CD4-positive, alpha-beta T cell treated with Interleukin-2 at 100 ng/mL for 4 hours (primary cell): ENCODE measurements at places on chromosomes 2 and 18.
A peak's percentile ranks its signal among the peaks of the same experiment; 100 is the strongest.

- no peak for DNase-seq
These were observed 79.3 kb downstream of the ADCYAP1 start for GRCh38 chr18:984004-984403.

DNA sequence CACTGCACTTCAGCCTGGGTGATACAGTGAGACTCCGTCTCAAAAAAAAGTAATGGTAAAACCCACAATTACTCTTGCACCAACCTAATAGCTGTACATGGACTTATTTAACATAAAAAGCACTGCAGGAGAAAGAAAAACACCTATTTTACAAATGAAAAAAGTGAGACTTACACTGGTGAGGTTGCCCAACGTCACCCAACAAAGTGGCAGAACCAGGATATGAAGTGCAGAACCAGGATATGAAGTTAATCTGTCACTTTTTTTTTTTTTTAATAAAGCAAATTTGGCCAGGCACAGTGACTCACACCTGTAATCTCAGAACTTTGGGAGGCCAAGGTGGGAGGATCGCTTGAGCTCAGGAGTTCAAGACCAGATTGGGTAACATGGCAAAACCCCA is 13.5 kb upstream of the STK17B start:
- no peak for DNase-seq

DNA sequence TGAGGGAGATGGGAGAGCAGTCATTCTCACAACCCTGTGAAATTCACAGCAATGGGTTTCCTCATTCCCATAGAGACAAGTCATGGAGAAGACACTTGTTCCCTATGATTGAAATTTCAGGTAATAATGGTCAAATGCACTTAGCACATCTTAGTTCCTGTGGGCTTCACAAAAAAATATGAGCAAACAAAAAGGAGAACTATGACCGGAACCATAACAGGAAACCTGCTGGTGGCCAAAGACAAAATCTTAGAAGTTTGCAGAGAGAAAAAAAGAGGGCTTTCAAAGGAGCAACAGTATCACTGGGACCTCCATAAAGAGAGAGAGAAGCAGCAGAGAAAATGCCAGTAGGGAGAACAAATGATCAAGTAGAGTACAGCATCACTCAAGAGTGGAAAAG is 138.9 kb upstream of the APCDD1 start:
- no peak for DNase-seq

- DNase-seq: no peak
These were observed 312.8 kb upstream of the PKDCC start for GRCh38 chr2:41735006-41735405.

DNA sequence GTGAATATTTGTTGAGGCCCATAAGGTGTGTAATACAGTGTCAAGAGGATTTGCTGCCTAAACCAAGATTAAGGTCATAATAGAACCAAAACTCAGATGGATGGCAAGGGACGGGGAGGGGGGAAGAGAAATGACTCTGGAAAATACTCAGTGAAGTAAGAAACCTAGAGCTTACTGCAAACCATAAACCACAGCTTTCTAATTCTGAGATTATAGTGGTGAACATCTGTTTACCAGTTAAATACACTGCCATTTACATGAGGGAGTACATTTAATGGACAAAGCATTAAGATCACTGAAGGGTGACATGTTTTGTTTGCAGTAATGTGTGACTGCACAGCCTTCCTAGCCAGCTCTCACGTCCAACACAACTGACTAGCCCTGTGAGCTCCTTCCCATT is 19.8 kb downstream of the EVX2 start:
- DNase-seq: no peak

DNA sequence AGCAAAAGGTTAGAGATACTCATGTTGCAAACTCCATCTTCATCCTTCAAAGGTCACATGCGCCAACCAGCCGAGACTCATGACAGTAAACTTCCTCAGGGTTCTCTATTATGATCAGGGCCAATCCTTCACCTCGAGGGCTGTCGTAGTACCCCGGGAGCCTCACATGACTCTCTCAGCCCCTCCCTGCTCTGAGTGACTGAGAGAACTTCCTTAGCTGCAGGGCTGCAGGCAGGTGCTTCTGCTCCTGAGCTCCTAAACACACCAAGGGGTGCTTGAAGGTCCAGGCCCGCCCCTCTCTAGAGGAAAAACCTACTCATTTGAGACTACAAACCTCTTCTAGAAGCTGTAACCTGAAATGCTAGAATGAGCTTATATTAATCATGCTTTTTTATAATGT is 48.2 kb downstream of the LONRF2 start:
- DNase-seq: no peak

DNA sequence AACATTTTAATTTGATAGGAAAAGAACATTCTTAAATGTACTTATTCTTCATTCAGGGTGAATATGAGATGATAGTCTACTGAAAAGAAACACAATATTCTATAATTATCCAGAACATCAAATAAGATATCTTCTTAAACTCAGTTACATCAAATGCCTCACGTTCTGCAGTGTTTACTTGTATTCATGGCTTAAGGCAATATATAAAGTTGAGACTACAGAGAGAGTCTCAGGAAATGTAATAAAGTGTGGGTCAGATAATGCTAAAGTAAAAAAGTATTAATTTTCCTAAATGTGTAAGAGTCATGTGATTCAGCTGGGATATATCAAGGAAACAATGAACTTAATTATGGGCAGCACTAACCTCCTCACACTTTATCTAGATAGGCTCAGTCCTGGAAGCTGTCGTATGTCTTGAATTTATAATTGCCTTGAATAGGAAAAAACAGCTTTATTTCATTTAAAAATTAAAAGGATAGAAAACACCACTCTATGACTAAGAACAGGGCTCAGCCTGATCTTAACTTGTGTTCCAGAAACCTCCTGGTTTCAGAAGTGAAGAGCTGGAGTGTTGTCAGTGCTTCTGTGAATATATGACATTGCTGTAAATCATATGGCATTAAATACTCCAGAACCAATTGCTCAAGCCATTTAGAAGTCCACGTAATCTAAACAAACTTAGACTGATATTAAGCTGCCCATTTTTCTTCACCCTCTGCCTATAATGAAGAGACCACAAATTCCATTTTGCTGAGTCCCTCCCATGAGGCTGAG is 240.2 kb downstream of the FSIP2 start:
- DNase-seq: no peak

GRCh38 chr2:109499566-109499965 is 114.2 kb downstream of the SEPTIN10 start:
- DNase-seq: no peak

DNA sequence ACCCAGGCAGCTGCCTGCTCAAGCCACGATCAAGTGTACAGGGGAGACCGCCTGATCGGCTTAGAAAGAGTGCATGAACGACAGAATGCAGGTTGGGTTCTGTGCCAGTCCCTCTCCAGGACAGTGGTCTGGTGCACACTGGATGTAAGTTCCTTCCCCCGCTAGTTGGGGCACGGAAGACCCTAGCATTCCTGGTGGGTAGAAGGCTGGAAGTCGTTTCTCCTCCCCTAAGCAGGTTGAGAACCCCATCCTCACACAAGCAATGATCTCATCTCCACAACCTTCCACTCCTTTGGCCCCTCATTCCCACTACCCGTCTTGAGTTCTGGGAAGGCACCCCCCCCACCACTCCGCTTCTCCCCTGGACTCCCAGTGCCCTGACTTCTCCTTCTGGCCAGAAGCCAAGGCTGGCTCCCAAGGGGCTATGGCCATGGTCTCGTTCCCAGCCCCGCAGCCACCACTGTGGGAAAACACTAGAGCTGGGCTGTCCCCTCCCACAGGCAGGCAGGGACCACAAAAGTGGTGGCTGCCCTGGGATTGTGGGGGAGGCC is 1.4 kb upstream of the ANKRD39 start:
- DNase-seq: no peak

- no peak for DNase-seq
These were observed 2.6 kb upstream of the HNRNPLL start for GRCh38 chr2:38605298-38605830.

- no peak for DNase-seq
These were observed 420.8 kb upstream of the SPHKAP start for GRCh38 chr2:228602288-228602687.

GRCh38 chr18:78666666-78667335 is 312.8 kb upstream of the SALL3 start:
- no peak for DNase-seq

- no peak for DNase-seq
These were observed 15.6 kb upstream of the ASAP2 start for GRCh38 chr2:9191041-9191481.

DNA sequence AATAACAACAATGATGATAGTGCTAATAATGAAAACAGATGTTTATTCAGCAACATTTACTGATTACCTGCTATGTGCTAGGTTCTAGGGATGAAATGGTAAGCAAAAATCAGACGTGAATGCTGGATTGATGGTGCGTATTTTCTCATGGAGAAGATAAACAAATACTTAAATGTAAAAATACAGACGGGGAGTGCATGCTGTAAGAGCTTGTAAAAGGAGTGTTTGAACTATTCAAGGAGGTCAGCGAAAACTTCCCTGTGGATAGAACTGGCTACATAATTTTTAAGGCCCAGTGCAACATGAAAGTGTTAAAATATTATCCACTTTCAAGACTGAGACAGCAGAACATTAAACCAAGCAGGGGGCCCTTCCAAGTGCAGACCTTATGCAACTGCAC is 22.1 kb downstream of the MTX2 start:
- no peak for DNase-seq

- no peak for DNase-seq
These were observed 136.8 kb downstream of the TTC32 start for GRCh38 chr2:19764998-19765397.

DNA sequence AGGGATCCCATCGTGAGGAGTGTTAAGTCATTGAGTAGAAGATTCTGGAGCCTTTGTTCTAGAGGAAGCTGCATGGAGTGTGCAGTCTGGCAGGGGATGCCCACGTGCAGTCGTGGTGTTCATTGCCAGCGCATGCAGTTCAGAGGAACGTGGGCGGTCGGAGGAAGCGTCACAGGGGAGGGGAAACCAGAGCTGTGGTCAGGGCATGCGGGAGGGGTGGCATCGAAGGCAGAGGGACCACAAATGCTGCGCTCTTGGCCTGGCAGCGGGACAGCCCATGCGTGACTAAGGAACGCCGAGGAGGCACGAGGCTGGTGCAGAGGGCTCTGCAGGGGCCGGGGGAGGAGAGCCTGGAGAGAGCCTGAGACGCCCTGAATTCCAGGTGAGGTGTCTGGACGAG is 141.1 kb downstream of the KLHL29 start:
- DNase-seq: no peak

GRCh38 chr18:61062258-61062657 is 271.0 kb upstream of the CDH20 start:
- no peak for DNase-seq

GRCh38 chr2:216285701-216286100 is 86.6 kb downstream of the MARCHF4 start:
- DNase-seq: no peak

DNA sequence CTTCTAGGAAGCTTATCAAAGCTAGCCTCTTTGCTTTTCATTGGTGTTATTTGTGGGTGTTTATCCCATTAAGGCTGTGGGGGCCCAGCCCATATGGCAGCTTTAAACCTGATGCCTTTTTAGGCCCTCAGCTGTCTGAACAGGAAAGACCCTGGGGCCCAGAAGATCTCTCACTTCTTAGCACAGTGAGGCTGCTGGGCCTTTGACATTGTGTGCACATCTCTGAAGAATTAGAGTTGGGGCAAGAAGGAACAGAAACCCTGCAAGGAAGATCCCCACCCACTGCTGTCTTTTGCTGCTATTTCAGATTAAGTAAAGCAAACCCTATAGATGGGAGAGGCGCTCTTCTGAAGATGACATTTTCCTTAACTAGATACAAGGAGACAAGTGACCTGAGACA is 250.0 kb downstream of the SMAD2 start:
- no peak for DNase-seq

DNA sequence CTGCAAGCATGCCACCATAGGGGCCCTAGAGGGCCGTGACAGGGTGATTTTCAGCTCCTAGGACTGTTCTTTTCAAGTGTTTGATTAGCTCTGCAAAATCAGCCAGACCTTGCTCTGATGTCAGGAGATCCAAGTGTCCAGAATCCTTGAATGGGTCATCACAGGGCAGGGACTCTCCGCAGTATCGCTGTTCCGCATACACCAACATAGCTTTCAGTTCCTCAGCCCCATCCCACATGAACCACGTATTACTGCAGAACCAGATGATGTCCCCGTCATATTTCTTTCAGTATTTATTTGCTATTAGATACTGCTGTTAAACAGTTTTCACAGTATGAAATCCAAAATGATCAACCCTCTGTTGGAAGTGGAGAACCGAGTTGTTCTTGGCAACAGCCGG is 46.6 kb upstream of the RFX8 start:
- DNase-seq: no peak

DNA sequence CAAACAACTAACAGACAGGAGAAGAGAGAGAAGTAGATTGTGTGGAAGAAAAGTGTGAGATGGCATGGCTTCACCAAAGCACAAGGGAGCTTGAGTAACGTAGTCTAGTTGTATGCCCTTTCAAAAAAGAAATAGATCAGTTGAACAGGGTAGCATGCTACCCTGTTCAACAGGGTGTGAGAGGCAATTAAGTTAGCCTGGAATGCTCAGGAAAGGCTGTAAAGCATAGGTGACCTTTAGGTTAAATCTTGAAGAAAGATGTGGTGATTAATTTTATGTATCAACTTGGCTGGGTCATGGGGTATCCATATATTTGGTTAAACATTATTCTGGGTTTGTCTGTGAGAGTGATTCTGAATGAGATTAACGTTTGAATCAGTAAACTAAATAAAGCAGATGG is 61.8 kb upstream of the ZC3H15 start:
- no peak for DNase-seq

GRCh38 chr2:11774600-11774999 is 28.2 kb downstream of the LPIN1 start:
- DNase-seq: no peak

- DNase-seq: no peak
These were observed 61.1 kb upstream of the IGFBP5 start for GRCh38 chr2:216756435-216756834.

- DNase-seq: no peak
These were observed 497 bp downstream of the DSC3 start for GRCh38 chr18:31042084-31042405.

DNA sequence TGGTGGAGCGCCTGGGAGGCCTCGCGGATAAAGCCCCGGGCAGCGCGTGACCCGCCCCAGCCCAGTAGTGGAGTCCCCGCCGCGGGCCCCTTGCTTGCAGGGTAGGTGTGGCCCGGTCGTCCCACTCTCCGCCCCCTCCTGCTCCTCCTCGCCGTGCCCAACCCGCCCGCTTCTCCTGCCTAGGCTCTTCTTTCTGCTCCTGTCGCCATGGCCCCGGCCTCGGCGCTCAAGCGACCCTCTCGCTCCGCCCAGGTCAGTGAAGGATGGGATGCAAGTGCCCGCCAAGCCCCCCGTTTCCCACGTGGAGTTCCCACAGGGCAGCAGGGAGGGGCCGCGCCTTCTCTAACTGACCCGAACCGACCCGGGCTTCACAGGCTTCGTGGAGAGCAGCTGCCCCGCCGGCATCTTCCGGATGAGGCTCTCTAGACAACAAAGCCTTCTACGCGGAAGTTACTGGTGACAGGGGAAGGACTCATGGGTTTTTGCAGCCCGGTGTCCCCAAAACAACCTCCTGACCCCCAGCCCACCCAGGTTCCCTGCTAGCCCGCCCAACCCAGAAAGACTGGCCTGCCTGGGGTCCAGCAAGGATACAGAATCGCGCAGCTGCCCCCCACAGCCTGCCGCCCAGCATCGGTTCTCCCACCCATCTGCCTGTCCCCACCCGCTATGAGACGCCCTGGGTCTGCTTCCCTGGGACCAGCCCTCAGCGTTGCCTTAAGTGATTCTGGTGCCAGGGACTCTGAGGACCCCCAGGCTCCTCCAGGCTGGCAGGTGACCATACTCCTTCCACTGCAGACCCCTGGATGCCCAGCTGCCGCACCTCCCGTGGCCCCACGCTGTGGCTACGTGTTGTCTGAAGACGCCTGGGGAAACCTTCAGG is 32.8 kb downstream of the TTC32 start:
- DNase-seq: peak; percentile 63
